ENCODE measurements at places on chromosomes 5 and 9.

- DNase-seq, result no peak
These were observed 5.9 kb upstream of the AGPAT2 start for GRCh38 chr9:136693135-136693489.

DNA sequence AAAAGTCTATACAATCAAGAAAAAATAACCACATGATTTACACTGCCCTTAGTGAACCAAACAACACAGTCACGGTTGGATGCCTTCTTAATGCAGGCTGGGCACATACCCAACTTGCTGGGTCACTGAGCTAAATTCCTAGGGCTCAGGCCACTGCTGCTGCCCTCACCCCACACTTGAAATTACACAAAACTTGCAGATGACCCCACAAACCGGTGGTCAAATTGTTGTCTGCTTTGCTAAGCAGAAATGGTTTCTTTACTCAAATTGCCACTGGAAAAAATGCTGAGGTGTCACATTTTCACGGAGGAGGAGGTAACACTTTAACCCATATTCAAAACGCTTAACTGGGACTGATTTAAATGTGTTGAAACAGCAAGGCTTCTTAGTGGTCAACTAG lies 62.4 kb downstream of the HMHB1 start:
- no peak for DNase-seq

DNA sequence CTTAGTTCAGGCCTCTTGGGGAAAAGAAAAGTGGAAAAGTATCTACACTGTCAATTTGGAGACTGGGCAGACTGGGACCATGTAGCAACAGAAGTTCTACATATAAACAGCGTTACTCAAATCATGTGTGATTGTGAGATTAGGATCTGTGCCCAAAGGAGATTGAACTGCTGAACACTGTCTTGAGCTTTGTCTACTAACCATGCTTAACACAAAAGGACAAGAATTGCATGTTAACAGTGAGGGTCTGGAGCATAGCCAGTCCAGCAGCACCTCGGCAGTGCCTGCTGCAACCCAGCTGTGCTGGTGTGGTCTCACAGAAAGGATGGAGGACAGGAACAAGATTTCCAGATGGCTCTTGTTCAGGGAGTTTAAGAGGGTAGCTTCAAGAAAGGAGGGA lies 5.7 kb downstream of the PAM start:
- no peak for DNase-seq

- DNase-seq, result no peak
These were observed 20.2 kb upstream of the ORM1 start for GRCh38 chr9:114302727-114303126.

DNA sequence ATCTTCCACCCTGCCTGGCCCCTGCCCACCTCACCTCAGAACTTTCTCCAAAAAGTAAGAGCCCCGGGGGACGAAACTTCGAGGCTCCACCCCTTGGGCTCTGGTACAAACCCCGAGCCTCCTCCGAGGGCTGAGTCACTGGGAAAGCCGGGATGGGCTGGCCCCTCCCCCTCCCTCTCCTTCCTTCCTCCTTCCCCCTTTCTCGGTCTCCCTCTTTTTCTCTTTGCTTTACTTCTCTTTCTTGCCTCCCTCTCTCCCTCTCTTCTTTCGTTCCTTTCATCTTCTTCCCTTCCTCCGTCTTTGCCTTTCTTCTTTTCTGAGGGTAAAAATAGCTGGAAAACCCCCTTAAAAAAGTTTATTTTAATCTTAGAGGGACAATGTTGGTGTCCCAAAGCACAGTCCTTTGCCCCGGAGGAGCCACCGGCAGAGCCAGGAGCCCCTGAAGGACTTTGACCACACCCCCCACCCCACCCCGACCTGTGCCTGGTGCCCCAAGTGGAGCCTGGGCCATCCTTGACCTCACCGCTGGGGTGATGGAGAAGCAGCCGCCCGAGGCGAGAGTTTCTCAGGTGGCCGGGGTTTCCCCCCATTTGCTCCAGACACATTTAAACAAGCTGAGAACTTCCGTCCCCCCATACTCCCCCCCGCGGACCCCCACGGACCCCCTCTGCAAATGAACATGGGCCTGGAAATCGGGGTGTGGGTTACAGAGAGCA lies 5.7 kb upstream of the NOTCH1 start:
- no peak for DNase-seq

DNA sequence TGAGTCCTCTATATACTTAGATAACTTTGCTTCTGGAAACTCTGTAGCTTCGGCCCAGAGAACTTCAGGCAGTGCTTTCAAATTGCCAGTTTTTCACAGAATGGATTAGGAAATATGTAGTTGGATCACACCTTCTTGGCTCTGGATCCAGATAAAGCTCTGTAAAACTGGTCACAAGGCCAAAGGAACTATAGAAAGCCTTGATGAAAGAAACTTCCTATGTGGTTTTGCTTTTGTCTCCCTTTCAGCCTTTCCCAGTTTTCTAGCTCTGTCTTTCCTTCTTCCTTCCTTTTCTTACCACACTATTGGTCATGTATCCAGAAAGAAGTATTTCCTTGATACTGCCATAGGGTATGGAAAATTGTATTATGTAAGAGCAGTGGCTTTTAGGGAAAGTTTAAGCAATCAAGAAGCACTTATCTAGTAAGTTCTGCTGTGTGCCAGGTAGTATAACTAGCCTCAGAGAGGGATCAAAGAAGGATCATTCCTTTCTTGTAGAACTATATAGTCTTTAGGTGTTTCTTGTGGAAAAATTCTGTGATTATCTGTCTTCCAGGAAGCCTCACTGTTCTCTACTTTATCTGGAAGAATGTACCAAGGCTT lies 6.3 kb downstream of the GPR21 start:
- no peak for DNase-seq

DNA sequence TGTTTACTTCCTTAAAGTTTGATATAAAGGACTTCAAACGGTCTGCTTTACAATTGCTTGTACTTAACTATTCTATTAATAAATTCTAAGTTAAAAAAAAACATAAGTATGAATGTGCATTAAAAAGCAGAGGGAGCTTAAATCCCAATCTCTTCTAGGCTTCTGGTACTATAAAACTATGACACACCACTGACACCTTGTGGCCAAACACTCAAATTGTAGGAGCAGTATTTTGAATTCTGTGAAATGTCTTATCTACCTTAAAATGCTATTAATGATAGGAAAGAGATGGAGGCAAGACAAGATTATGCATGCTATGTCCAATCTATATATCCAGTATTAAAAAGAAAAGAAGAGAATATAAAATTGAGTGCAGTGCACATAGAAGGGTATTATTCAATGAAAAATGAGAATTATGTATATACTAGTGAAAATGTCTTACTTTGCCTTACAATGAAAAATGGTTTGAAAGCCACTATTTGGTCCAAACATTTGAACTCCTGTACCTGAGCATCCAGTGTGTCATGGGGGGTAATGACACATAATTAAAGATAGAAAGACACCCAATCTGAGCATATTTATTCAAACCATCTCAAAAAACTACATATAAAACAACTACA lies 87.6 kb downstream of the ERP44 start:
- DNase-seq, result peak; percentile 38

GRCh38 chr5:149550268-149550583 lies 1.0 kb downstream of the CSNK1A1 start:
- no peak for DNase-seq

- DNase-seq, result no peak
These were observed 68.6 kb downstream of the ERMP1 start for GRCh38 chr9:5764130-5764868.

GRCh38 chr5:27158775-27159174 lies 120.4 kb upstream of the CDH9 start:
- DNase-seq, result no peak

GRCh38 chr5:10719965-10720364 lies 41.1 kb downstream of the DAP start:
- DNase-seq, result no peak

- DNase-seq, result no peak
These were observed 11.4 kb upstream of the LECT2 start for GRCh38 chr5:135966165-135966564.

DNA sequence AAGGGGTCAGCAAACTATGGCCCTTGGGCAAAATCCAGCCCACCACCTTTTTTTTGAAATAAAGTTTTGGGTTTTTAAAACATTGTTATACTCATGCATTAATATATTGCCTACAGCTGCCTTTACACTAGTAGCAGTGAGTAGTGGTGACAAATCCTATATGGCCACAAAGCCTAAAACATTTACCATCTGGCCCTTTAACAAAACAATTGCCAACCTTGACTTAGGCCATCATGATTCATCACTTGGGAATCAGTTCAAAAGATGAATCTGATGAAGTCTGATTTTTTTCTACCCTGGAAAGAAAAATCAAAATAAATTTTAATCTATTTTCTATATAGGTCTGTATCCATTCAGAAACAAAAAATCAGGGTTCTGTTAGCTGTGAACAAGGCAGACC lies 484.9 kb downstream of the BNC2 start:
- no peak for DNase-seq

- no peak for DNase-seq
These were observed at the start of gene CD14 for GRCh38 chr5:140633021-140633471. CD14 (minus strand) TSS chr5:140633175; CDS start chr5:140633071, 104 bp downstream.

DNA sequence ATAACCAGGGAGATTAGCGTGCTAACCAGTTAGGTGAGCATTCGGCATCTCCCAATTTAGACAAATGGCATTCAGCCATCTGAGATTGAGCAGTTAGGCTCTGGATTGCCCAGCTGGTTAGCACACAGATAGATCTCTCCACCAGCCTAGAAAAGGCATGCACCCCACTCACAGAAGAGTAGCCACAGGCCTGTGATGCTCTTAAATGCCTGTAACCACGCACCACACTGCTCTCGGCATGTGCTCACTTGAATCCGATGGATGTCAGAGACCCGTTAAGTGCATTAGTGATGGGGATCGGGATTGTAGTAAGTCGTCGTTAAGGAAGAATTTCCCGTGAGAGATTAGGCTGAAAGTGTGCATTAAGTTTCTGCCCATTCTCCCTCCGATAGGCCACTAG lies 23.0 kb downstream of the MARCHF6 start:
- DNase-seq, result no peak

DNA sequence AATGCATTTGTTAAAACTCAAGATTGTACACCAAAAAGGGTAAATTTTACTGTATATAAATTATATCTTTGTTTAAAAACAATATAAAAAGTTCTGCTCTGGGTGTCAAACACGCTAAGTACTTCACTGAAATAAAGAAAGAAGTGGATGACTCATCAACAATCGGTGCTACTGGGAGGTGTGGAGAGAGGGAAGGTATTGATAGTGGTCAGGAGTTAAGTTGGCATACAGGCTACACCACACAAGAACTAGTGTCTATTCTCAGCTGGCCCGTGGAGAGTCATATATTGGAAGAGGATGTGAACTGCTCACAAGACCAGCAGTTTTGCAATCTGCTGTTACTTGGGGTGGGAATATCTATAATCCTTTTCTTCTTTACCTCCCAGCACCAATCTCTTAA lies 145.7 kb upstream of the TRPC7 start:
- DNase-seq, result no peak

DNA sequence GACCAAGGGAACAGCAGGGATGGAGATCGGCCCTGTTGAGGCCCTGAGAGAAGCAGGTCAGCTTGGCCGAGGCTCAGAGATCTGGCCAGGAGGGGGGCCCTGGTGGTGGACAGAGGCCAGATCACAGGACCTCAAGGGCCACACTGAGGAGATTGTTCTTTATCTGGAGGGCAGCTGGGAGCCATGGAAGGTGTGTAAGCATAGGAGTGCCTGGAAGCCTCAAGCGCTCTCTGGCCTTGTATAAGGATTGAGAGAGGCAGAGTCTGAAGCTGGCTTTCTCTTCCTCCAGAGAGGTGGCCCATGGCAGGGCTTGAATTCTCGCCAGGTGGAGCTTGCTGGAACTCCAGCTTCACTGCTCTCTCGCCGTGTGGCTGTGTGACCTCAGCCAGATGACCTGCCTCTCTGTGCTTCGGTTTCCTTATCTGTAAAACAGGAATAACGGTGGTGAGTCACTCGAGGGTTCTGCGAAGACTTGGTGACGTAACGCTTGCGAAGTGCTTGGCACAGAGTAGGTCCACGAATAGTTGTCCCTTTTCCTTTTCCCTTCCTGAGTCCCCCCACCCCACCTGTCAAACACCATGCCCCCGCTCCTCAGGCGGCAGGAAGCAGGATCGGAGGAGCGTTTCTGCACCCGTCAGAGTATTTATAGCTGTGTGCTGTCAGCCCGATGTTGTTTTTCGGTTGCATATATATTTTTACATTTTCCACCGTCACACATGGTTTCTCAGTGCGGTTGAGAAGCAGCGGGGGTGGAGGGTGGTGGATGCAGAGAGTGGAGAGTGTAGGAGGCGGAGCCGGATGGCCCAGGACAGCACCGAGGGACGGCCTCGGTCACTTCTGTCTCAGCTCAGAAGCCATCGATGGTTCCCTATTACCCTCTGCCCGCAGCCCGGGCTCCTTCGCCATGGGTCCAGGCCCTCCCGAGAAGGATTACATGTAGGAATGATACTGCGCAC lies 17.0 kb upstream of the CRB2 start:
- peak; percentile 76 for DNase-seq

DNA sequence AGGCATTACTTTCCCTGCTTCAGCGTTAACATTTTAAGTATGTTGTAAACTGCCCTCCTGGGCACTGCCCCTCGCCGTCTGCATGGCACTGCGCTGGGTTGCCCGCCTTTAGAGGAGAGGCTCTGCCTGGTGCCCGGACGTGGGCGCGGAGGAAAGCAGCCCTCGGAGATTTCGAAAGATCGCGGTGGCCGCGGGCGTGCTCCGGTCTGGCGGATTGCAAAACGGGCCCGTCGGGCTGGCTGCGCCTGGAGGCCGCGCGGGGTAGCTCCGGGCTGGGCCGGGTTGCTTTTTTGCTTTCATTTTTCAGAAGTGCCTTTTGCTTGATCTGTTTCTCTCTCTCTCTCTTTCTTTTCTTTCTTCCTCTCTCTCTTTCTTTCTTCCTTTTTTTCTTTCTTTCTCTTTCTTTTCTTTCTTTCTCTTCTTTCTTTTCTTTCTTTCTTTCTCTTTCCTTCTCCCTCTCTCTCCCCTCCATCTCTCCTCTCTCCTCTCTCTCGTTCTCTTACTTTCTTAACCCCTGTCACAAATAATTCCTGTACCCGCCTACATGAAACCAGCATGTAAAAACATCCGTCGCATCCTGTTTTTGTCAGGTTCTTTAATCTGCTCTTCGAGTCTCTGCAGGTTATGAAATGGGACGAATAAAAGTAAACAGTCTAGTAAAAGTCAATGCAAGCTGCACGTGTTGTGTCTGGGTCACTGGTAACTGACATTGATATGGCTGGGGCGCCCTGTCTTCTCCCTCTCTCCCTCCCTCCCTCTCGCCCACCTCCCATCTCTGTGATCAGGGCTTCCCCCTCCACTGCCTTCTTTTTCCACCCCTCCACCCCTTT lies 1.7 kb downstream of the FST start:
- DNase-seq, result peak; percentile 50

GRCh38 chr5:55307383-55308253 lies at the start of the genes DHX29 and MTREX:
DHX29 (minus strand) TSS chr5:55307694; CDS start chr5:55307573, 121 bp downstream.
MTREX (plus strand) TSS chr5:55307989; CDS start chr5:55308014, 25 bp downstream.
- peak; percentile 82 for DNase-seq

Data from stimulated activated CD4-positive, alpha-beta T cell treated with anti-CD3 and anti-CD28 coated beads, Interleukin-15, amount 100 ng/mL, for 48 hours (primary cell).